ENCODE measurements at places on chromosomes 3 and 15. TPM values are rescaled to one million over a fixed set of nuclear protein-coding genes. Genes with fewer than 3 reads are reported as not detected.

GRCh38 chr3:37985637-37986320, 4.8 kb upstream of the VILL start:
- DNase-seq: peak; percentile 12

- DNase-seq: no peak
Observed at GRCh38 chr15:70237626-70238025, 139.9 kb upstream of the TLE3 start.

- no peak for DNase-seq
Observed at GRCh38 chr15:67723294-67724024, 101.8 kb upstream of the SKOR1 start.

DNA sequence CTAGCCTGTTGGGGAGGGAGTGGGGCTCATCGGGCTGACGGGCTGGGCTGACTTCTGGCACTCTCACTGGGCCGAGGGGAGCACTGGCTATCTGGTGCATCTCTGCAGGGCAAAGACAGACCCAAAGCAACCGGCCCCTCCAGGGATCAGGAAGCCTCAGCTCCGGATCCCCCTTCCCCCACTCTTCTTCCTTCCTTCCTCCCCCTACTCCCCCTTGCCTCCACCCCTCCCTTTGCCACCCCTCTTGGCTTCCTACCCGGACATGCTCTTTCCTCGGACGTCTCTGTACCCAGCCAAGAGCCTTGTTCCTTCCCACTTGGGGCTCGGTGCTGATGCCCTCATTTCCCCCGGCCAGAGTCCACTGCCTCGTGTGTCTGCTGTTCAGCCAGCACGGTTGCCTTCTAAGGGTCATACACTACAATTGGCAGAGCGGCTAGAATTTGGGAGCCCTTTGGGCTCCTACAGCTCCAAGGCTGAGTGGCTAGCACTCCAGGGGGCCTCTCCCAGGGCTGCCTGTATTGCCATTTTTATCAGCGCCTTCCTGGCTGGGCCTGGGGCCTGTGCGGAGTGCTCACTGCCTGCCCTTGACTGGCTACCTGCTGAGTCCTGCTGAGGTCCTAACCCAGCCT, 10.9 kb downstream of the SEMA3F start:
- DNase-seq: peak; percentile 17

DNA sequence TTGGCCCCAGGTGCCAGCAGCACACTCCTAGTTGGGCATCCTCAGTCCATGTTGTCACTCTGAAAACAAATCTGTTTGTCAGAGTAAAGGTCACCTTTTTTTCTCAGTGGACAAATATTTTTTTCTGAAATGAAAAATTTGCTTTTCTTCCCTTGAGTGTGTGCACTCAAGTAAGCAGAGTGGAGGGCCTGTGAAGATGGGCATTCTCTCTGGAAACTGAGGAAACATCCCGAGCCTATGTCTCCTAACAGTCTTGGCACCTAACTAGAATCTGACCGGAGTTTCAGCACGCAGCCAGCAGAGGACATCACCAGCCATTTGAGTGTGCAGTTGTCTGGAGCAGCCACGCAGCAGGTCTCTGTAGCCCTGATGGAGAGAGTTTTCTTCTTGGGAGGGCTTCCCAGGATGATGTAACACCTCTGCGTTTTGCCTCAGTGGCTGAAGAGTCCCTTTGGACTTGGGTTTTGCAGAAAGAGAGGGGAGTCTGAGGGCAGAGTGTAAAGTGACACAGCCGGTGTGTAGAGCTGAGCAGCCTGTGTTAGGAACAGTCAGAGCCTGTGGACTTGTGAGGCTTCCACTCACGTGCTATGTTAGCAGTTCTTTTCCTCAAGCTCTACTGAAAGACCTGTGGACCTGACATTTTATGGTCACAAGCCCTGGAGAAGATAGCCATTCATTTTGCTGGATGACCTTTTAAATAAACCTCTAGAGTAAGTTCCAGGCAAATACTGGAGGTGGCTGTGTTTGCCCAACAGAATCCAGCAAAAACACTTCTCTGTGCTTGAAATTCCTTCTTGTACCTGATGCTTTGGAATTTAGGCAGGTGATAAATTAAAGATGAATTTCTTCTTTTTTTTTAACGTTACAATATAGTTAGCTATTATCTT, 51.6 kb downstream of the ABHD2 start:
- DNase-seq: no peak

DNA sequence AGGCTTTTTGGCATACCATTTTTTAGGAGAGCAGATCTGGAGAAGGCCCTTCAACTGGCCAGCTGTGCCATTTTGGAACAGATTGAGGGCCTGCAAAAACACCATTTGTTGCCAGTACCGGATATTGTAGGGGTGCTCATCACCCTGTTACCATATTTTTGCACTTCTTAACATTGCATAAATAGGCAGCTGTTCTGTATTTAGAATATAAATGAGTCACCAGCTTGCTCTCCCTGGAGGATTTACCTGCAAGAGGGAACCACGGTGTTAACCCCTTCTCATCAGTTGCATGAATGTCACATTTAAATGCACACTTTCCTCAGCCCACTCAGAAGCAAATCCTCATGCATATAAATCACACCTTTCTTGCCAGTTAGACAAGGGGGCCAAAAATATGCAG, 435.6 kb downstream of the ROBO2 start:
- DNase-seq: no peak

DNA sequence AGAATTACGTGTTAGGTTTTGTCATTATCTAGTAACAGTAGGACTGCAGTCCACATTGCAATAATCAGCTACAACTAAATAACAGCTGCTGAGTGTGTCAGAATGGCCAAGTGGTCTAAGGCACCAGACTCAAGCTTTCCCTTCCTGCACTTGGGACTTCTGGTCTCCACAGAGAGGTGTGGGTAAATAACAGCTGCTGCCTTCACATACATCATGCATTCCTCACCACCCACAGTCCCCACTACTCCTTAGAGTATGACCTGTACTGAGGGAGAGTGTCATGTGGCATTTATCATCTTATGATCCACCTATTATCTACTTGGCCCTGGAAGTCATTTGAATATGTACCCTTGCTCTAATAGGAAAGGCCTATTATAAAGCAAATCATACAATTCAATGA, 22.2 kb upstream of the ZMAT3 start:
- no peak for DNase-seq

DNA sequence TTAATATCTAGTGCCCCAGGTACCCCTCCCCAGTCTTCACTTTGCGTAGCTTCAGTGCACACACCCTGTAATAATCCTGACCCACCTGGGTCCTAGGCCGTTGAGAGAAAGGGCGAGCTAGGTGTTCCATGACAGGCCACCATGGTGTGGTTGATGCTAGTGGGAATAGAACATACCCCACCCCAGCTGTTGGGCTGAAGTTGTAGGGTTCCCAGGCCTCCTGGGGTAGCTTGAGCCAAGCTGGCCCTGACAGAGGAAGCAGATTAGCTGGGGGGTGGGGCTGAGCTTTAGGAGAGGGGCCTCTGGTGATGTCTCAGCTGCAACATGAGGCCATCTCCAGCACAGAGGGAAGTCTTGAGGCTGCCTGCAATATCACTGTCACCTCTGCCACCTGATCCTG, 40.5 kb downstream of the RAB11A start:
- DNase-seq: no peak

DNA sequence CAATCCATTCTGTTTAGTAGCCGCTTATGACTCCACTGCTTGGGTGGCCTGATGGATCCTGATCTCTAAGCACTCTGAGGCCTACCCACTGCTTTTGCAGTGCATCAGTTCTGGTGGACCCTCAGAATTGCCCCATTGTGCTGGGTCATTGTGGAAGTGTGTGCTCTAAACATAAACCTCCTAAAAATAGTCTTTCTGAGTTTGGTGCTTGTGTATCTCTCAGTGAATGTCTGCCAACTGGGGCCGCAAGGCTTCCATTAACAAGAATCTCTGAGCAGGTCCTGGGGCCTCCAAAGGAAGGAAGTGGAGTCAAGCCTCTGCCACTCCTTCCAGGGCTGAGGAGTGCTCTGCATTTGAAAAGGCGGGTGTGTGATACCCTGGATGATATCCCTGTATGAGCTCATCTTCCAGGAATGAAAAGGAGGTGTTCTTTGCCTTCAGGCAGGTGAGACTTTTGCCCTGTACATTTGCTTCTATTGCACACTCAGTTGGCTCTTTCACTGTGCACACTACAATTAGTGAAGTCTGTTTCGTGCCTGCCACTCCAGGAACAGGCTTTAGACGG, 80.0 kb upstream of the CACNA2D3 start:
- no peak for DNase-seq

DNA sequence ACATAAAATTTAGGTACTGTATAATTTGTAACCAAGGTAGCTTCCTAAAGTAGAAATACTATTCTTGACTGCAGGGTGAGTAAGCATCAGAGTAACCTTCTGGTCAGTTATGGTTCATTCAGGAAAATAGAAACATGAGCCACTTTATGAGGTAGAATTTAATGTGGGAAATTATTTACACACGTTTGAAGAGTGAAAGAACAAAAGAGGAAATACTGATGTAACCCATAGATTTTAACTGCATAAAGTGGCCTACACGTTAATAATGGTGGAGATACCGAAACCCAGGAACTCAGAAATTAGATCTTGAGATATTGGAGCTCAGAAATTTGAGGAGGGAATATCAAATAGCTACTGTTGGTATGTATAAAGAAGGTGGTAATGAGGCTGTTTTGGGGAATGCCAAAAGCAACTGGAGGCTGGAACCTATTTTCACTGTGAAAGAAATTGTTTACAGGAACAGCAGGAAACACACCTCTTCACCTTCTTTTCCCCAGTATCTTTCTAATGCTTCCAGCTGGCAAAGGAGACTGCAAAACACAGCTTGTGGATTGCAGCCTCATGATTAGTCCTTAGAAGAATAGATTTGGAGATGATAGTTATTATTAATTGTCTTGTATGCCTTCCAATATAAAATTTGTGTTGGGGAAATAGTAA, 216.1 kb downstream of the DOCK3 start:
- no peak for DNase-seq

GRCh38 chr3:174325834-174326700, 533.1 kb upstream of the NAALADL2 start:
- DNase-seq: no peak

DNA sequence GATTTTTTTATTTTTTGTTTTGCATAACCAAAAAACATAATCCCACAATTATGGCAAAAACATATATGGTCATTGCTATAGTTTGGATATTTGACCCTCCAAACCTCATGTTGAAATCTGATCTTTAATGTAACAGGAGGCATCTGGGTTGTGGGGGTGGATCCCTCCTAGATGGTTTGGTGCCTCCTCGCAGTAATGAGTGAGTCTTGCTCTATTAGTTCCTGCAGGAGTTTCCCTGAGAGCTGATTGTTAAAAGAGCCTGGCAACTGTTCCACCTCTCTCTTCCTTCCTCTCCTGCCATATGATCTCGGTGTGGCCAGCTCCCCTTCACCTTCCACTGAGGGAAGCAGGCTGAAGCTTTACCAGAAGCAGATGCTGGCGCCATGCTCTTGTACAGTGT, 33.2 kb upstream of the TRIM59 start:
- DNase-seq: no peak

DNA sequence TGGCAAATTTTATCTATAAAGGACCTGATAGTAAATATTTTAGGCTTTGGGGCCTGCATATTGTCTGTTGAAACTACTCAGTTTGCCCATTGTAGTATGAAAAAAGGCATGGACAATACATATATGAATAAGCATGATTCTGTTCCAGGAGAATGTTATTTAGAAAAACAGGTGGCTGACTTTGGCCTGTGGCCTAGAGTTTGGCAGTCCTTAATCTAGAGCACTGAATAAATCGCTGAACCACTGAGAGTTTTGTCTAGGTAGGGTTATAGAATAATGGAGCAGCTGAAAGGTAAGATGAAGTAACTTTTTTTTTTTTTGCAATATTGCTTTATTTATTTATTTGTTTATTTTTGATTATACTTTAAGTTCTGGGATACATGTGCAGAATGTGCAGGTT, 75.0 kb downstream of the LRRC49 start:
- no peak for DNase-seq

DNA sequence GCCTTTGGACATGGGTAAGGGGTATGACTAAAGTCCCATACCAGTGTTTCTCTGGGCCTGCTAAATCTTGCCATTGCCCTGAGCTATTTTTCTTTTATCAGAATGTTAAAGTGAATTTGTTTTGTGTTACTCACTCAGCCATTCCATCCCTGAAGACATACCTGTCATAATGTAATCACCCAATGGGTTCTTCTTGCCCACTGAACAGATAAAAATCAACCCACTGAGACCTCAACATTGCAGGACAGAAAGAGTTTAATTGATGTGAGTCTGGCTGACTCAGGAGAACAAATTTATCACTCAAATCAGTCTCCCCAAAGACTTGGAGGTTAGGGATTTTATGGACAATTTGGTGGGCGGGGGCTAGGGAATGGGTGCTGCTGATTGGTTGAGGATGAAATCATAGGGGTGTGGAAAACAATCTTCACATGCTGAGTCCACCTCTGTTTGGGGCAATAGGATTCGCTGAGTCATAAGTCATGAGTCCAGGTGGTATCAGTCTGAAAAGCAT, 47.4 kb downstream of the ILDR1 start:
- no peak for DNase-seq

GRCh38 chr15:62519900-62520299, 354.8 kb upstream of the C2CD4B start:
- DNase-seq: no peak

- no peak for DNase-seq
Observed at GRCh38 chr3:162213956-162214355, 717.3 kb downstream of the OTOL1 start.

- DNase-seq: no peak
Observed at GRCh38 chr3:14340960-14341708, 61.3 kb upstream of the SLC6A6 start.

- DNase-seq: no peak
Observed at GRCh38 chr3:52437326-52438103, 7.4 kb downstream of the SEMA3G start.

DNA sequence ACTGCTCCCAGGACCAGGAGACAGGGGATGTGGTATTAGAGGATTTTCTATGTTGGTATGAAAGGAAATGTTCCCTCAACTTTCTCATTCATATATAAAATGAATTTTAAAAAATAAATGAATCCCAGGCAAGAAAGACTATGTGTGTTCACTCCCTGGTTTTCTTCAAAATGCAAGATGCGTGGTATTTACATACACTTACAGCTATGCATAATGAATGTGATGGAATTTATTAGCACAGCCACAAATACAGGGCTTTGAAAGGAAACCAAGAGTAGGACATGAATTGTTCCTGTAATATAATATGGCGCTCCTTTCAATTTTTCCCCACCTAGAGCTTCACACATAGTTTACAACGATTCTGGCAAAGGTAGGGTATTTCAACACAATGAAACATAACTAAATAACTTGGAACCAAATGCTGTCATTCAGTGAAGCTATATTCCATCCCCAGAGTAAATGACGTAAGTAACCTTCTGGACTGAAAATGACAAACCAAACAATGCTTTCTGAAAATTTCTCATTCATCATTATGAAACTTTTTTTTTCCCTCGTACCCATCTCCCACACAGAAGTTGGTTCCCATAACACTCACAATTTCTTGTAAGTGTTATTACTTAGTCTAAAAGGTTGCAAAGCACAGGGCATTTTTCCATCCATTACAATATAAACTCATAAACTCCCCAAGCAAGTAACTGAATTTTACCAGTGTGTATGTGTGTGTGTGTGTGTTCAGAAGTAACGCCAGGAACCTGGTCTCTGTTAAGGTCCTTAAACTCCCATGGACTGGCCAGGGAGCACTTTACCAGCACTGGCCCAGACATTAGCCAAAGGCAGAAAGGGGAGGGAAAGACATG, 41.8 kb downstream of the CBLB start:
- no peak for DNase-seq

- no peak for DNase-seq
Observed at GRCh38 chr15:62069551-62069950, 2.8 kb downstream of the C2CD4A start.

Gene SLC22A13
- 0.78 TPM for total RNA-seq

Gene PEAK1
- 112 TPM for total RNA-seq

Gene HEMK1
- 8.8 TPM for total RNA-seq

Gene FLNB
- 265 TPM for total RNA-seq

Gene GASK1A
- total RNA-seq: 55.3 TPM

Gene DHX30
- total RNA-seq: 76.2 TPM
